Activated CD4-positive, alpha-beta T cell treated with anti-CD3 and anti-CD28 coated beads, Interleukin-10, Interleukin-2, amounts not matched to agents 100 ng/mL and 50 ng/mL, durations not matched to agents 16 hours and 8 hours (primary cell): ENCODE measurements at places on chromosomes 4 and X.

GRCh38 chr4:144338148-144338547, 197.6 kb upstream of the GYPA start:
- DNase-seq, result no peak

GRCh38 chr4:100299046-100299840, 109.0 kb upstream of the DDIT4L start:
- DNase-seq, result no peak

GRCh38 chr4:32455231-32455630, 1735.1 kb downstream of the PCDH7 start:
- DNase-seq, result no peak

- DNase-seq, result peak; percentile 26
These were observed 108.3 kb downstream of the JADE1 start for GRCh38 chr4:128917781-128918180.

DNA sequence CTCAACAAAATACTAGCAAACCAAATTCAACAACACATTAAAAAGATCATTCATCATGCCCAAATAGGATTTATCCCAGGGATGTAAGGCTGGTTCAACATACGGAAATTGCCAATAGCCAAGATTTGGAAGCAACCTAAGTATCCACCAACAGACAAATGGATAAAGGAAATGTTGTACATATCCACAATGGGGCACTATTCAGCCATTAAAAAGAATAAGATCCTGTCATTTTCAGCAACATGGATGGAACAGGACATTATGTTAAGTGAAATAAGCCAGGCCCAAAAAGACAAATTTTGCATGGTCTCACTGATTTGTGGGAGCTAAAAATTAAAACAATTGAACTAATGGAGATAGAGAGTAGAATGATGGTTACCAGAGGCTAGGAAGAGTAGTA, 82.0 kb upstream of the FAM241A start:
- no peak for DNase-seq

DNA sequence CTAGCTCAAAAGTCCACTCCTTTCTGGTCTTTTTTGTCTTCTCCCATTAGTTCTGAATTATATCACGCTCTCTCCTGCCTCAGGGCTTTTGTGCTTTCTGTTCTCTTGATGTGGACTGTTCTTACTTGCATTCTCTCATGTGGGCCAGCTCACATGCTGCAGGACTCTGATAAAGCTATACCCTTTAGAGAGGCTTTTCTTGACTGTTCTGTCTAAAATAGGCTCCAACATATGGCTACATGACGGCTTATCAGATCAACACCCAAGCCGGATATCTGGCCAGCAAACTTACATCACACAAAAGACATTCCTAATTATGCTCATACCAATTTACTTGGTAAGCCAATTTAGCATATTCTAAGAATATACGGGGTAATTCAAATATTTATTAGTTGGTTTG, 1494.5 kb downstream of the TECRL start:
- no peak for DNase-seq

GRCh38 chrX:118199997-118200396, 83.4 kb upstream of the KLHL13 start:
- DNase-seq, result no peak

GRCh38 chrX:150308532-150309157, 54.5 kb upstream of the MAMLD1 start:
- no peak for DNase-seq

DNA sequence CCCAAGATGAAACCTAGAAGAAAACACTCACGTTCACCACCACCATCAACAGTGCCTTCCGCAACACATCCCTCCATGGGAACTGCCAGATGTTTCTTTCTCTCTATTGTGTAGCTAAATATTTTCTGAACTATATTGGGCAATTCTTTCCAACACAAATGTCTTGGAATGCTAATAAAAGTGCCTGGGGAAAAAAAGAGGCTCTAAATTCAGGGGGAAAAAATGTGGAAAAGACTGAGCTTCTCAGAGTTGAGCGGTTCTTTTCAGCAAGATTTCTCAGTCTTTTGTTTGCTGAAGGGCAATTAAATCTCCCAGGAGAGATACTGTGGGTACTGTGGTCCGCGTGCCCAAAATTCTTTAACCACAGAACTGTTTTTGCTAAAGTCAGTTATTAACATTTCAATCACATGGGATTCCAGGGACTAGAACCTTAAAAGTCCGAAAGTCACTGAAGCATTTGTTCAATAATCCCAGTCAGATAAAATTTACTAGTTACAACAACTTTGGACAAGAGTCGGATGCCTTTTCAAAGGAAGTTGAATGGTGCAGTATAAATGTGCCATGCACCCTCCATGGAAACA, 51.9 kb upstream of the DHRSX start:
- DNase-seq, result no peak

DNA sequence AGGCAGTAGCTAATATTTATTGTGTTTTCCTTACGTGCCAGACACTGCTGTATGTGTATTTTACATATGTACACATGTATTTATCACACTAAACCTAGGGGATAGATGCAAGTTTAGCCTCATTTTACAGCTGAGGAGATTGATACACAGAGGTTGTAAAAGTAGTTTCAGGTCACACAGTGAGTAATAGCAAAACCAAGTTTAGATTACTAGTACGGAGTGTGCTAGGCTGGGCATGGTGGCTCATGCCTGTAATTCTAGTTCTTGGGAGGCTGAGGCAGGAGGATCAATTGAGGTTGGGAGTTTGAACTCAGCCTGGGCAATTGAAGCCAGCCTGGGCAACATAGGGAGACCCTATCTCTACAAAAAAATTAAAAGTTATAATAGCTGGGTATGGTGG, 701.1 kb upstream of the ATOH1 start:
- DNase-seq, result no peak

- DNase-seq, result peak; percentile 20
These were observed 772 bp upstream of the WNK3 start for GRCh38 chrX:54358424-54359211.

DNA sequence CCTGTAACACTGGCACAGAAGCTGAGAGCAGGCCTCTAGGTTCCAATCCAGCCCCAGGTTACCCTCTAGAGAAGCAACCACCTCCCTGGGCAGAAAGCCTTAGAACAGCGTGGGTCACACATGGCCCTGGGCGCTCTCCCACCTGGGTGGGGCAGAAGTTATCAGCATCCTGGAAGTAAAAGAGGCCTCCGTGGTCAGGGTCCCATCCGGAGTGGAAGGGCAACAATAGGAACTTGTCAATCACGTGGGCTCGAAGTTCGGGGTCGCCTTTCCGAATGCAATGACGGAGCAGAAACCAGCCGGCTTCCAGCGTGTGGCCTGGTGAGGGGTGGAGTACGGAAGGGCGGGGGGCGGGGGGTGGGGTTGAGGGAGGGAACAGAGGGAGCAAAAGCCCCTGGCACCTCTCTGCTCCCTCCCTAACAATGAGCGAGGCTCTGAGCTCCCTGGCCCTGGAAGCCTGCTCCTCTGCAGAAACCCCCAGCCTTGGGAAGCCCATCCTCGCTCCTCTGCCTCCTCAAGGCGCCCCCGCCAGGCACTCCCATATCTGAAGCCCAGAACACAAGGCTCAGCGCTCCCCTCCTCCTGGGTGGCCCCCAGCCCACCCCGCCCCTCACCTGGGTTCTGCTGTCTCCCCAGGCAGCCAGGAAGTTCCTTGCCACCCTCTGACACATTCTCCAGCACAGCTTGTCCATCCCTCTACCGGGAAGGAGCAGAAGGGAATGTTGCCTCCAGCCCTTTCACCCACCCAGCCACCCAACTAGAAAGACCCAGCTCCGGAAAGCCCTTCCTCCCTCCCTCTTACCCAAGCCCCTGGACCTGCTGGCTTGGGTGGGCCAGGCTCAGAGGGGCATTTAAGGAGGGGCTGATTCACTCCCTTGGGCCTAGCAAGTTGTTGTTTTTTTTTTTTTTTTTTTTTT, 2.8 kb downstream of the RENBP start:
- no peak for DNase-seq

GRCh38 chr4:8230033-8230432, 30.9 kb downstream of the SH3TC1 start:
- no peak for DNase-seq

GRCh38 chr4:163167333-163167626, 590 bp upstream of the NAF1 start:
- no peak for DNase-seq

DNA sequence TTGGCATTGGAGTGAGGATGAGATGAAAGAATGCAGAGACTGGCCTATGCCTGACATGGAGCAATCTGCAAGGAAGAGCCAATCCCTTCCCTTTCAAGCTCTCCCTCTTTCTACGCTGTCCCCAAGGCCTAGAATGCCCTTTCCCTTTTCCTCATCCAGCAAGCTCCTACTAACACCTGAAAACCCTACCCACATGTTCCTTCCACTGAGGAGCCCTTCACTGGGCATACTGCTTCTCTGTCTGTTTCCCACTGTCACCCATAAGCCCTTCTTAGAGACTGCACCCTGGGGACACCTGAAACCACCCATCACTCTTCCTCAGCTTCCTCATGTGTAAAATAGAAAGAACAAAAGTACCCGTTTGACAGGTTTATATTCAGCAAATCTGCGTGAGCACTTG, 249.6 kb upstream of the PSAPL1 start:
- peak; percentile 49 for DNase-seq

GRCh38 chr4:68349279-68349648, 626 bp downstream of the YTHDC1 start:
- DNase-seq, result peak; percentile 27

- DNase-seq, result no peak
These were observed 16.2 kb downstream of the SMIM31 start for GRCh38 chr4:164770010-164770724.

DNA sequence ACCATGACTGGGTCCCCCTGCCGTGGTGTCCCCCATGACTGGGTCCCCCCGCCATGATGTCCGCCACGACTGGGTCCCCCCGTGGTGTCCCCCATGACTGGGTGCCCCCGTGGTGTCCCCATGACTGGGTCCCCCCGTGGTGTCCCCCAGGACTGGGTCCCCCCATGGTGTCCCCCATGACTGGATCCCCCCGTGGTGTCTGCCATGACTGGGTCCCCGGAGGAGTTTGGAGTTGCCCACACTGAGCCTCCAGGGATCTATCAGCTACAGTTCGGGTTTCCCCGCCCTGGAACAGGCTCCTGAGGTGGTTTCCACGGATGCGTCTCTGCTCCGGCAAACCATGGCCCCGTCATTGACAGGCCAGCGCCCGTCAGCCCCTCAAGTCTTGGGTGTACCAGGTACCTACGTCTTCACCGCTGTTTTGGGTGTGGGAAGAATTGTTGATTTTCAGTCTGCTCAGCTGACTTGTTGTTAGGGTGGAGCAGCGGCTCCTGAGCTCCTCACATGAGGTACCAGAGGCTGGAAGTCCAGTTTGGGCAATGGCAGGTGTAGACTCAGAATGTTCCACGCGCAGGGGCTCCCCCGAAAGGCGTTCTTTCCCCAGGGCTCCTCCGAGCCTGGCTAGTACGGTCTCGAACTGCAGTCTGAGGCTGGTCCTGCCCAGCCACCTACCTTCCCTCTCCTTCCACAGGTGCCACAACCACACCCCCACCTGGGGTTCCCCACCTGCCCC, 8.3 kb upstream of the PDE6B start:
- no peak for DNase-seq

- no peak for DNase-seq
These were observed 14.6 kb downstream of the RBBP7 start for GRCh38 chrX:16855363-16856075.

DNA sequence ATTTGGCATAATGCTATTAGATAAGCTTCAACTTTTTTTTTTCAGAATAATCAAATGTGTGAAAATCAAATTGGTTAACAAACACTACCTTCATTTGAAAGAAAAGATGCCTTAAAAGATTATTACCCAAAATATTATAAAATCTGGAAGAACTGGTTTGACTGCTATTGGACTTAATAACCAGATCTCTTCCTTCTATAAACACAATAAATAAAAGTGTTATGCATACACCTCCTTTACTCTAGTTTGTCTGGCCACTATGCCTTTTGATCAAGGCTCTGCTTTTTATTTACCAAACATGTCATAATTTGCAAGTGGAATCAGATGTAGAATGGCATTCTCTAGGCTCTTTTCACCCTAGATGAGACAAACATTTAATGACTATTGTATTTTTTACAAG, 897.3 kb upstream of the EPHA5 start:
- DNase-seq, result no peak

DNA sequence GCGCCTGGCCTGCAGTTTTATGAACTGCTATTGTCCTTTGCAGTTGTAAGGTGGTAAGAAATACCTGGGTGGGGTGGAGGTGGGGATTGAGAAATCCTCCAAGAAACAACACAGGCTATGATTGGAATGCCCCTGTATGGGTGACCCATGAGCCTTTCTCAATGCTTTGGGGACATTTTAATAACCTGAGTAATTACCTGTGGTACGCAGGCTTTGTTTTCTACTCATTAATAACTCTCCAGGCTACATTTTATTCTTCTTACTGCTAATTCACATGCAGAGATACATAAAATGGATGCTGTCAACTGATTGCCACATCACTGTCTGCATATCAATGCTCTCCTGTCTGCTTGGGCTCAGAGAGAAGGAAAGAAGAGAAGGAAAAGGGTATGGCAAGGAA, 41.8 kb downstream of the PHEX start:
- no peak for DNase-seq

DNA sequence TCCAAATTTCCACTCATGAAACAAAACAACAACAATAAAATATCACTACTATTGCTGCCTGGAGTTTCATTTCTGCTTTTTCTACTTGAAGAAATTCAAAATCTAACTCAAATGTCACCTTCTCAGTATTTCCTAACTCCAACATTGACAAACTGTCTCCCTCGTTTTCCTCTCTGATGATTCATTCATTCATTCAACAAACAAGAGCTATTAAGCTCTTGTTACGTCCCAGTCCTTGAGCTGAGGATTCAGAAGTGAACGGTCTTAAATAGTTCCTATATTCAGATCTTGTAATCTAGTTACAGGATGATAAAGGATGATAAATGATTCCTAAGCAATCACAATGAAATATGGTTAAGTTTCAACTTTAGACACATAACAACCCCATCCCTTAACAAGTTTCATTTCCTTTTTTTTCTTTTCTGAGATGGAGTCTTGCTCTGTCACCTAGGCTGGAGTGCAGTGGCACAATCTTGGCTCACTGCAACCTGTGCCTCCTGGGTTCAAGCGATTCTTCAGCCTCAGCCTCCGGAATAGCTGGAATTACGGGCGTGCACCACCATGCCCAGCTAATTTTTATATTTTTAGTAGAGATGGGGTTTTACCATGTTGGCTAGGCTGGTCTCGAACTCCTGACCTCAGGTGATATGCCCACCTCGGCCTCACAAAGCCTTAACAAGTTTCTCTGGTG, 1.7 kb downstream of the SLC9B2 start:
- DNase-seq, result no peak

DNA sequence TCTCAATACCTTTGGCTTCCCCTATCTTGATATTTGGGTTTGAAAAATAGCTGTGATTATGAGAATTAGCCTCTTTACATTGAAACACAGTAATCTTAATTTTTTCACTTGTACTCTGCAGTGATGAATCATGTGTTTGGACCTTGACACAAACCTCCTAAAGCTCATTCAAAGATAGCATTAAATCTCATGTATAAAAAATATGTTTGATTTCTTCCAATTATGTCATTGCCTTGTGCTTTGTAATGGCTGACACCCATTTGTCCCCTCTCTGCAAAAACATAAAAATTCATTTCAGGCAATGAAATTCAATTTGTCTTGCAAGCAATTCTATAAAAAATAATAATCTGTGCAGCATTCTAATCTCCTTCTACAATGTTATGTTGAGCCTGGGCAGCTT, 422.4 kb upstream of the BOD1L1 start:
- no peak for DNase-seq

GRCh38 chrX:56932653-56933339, 62.5 kb downstream of the SPIN3 start:
- DNase-seq, result no peak

GRCh38 chr4:170691168-170691567, 601.4 kb upstream of the AADAT start:
- DNase-seq, result no peak

GRCh38 chrX:150421816-150422215, 58.7 kb downstream of the MAMLD1 start:
- no peak for DNase-seq
